Chondrocyte (in vitro differentiated cells): ENCODE measurements at places on chromosomes 1 and 21. TPM values are rescaled to one million over a fixed set of nuclear protein-coding genes. Genes with fewer than 3 reads are reported as not detected.

Gene KIAA1614
- 5.3 to 8.4 TPM (median 8.2 TPM) in 3 replicates for total RNA-seq

Gene FAM131C
- 0.24 to 0.72 TPM (median 0.70 TPM) in 3 replicates for total RNA-seq

Gene KRTAP11-1
- total RNA-seq = not detected in 3 replicates

Gene GBP6
- not detected in 3 replicates for total RNA-seq

Gene HTR1D
- 2.1 to 3.7 TPM (median 2.3 TPM) in 3 replicates for total RNA-seq

Gene MYCL
- total RNA-seq = 0.29 to 0.62 TPM (median 0.47 TPM) in 3 replicates

Gene LRRC39
- total RNA-seq = 1.00 to 1.3 TPM in 2 of 3 replicates, not detected in the other

Gene NPHS2
- not detected in 3 replicates for total RNA-seq

Gene ROR1
- total RNA-seq = 75.2 to 131 TPM (median 123 TPM) in 3 replicates

Gene OR2AK2
- not detected in 3 replicates for total RNA-seq

Gene ANGEL2
- total RNA-seq = 20.4 to 28.1 TPM (median 21.2 TPM) in 3 replicates

Gene LEPROT
- 117 to 128 TPM (median 121 TPM) in 3 replicates for total RNA-seq

Gene TMEM9
- 56.9 to 57.3 TPM (median 57.2 TPM) in 3 replicates for total RNA-seq

Gene ZNF683
- not detected in 3 replicates for total RNA-seq

- peak; percentile 64 for DNase-seq
These were observed 50.8 kb upstream of the POU3F1 start for GRCh38 chr1:38097284-38097898.

DNA sequence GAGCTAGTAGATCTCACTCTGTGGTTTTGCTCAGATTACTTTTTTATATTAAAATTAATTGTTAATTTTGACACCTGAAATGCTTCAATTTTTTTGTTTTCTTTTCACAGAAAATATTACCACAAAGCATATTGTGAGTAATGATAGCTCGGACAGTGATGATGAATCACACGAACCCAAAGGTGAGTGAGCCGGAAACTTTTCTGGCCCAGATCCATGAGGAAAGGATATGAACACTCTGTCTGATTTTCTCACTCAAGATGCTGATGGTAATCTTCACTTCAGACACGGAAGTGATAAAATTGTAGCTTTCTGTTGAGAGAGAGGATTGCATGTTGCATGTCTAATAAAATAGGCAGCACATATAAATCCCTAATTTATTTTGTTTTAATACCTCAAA is 121.8 kb downstream of the PLA2G4A start:
- DNase-seq = no peak

GRCh38 chr1:3034162-3034561 is 12.9 kb downstream of the ACTRT2 start:
- DNase-seq = no peak

- no peak for DNase-seq
These were observed 23.3 kb downstream of the OPRD1 start for GRCh38 chr1:28835237-28835650.

DNA sequence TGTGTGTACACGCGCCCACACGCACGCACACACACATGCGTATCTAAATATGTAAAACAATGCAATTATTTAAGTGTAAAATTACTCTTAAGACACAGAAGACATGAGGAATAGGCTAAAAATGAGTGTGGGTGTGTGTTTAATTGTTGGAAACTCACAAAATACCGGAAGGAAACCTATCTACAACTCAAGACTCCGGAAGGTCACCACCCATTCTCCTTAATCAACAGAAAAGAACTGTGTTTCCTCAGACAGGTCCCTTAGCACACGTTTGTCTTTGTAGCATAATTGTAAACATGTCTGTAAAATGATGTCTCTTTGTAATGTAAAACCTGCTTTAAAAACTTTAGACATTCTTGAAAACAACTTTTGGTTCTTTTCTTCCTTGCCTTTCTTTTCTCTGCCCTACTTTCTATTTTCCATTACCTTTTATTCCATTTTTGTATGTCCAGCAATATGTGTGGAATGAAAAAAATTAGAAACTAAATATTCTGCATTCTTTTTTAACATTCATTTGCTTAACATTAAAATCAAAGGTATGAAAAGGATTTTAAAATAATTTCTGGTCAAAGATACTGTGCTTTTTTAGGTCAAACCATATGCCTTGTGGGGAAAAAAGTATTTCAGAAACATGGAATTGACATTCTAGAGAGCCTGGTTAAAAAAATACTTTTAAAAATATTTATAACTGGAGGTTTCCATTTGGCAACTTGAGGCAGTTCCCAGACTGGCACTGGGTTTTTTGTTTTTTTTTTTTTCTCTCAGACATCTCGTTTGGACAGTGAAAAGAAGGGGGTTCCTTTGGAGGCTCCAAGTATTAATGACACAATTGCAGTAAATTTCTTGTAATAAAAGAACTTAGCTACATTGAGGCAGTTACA is 46.2 kb downstream of the ATP5PF start:
- DNase-seq = no peak

- DNase-seq = peak; percentile 8
These were observed 9.3 kb downstream of the SLC26A9 start for GRCh38 chr1:205933671-205934618.

- DNase-seq = no peak
These were observed 2.3 kb upstream of the ATP2B4 start for GRCh38 chr1:203624341-203624712.

DNA sequence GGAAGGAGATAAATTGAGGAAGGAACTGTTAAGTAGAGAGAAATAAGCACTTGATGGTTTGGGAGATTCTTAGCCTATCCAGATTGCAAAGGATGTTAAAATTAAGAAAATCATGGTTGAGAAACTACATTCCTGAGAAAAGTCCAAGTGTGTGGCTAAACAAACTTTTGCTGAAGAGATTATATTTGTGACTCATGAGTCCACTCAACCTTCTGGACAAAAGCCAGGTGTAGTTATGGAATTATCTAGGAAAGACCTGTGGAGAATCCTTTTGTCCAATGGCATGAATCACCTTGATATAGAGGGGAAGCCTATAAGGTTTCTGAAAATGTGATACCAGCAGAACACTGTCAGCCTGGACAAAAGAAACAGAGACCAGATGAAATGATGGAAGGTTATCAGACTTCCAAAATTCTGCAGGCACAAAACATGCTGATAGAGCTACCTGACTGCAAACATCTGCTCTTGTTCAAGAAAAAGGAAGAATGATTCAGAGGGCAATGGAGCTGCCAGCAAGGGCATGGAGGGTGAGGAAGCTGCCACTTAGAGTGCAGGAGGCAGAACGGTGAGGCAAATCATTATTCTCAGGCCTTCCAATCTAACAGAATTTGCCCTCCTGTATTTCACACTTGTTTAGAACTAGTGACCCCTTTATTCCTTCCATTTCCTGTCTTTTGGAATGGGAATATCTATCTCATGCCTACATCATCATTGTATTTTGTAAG is 300.6 kb upstream of the PRMT6 start:
- no peak for DNase-seq

- no peak for DNase-seq
These were observed 13.9 kb upstream of the CENPF start for GRCh38 chr1:214588963-214589597.

- no peak for DNase-seq
These were observed 121.7 kb downstream of the ATF6 start for GRCh38 chr1:161887730-161888287.

DNA sequence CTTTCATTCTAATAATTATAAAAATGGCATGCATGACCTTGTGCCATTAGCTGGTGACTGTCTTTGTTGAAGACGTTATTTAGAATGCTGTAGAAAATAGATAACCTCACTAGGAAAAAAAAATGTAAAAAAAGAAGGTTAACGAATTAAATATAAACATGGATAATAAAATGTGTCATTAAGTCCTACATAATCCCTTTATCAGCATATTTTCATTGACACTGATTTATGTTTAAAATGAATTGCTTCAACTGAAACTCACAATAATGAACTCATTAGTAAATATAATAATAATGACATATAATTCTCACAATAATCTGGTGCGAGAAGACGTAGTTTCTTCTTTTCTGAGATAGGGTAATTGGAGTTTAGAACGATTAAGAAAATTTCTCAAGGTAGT is 4.7 kb downstream of the TMPRSS15 start:
- no peak for DNase-seq

DNA sequence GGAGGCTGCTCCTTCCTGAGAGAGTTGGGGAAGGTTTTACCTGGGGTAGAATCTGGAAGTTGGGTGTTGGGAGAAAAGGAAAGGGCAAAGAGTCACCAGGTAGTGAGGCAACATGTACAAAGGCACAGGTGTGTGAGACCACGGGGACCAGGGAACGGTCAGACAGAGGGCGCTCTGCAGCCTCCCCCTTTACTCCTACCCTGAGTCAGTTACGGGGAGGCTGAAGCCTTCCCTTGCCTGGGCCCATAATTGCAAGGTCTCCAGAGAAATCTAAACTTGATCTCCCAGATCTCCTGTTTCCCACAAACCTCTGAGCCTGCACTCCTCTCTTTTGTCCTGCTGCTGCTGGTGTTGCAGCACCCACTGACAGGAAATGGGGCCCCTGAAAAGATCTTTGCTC is 22.0 kb downstream of the CCN1 start:
- DNase-seq = no peak

GRCh38 chr1:1892079-1892762 is 1.3 kb upstream of the GNB1 start:
- DNase-seq = no peak

DNA sequence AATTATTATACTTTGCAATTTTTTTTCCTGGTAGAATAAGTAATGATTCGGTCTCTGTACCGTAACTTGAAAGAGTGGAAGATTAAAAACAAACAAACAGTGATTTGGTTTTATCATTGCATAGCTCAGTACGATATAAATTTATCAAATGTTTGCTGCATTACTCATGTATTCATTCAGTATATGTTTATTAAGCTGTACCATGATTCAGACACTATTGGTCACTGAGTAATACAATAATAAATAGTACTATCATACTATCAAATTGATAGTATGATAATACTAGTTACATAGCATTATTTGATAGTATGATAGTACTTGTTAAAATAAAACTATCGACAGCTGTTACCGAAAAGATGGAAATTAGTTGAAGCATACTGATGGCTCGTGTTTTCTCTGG is 12.1 kb downstream of the CENPF start:
- DNase-seq = no peak

GRCh38 chr21:17610911-17611310 is 1.8 kb downstream of the BTG3 start:
- no peak for DNase-seq

DNA sequence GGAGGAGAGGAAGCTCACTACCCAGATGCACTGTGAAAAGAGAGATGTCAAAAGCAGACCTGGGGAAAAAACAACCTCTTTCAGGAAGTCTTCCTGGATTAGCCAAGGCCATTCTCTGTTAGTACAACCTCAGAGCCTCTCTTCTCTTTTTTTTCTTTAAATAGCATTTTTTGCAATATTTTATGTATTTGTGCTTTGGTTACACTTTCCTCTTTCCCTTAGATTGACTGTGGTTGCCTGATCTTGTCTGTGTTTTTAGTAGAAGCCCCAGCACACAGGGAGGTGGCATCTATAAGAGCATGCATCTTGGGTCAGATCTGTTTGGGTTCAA is 18.8 kb downstream of the SLC26A9 start:
- DNase-seq = no peak

DNA sequence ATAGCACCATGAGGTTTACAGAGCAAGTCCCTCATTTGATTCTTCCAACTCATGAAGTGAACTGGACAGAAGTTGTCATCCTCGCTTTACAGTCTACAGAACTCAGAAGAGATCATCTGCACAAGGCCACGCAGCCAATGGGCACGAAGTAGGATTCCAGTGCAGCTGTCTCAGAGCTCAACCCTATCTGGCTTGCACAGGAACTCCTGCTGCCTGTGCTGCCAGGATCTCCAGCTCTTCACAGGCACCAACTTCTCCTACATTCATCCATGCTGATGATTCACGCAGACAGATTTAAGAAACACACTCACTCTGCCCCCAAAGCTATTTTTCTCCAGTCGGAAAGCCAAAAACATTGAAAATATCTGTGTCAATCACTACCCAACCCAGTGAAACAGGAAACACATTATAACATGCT is 157.0 kb downstream of the RERE start:
- DNase-seq = no peak

GRCh38 chr21:27555996-27556395 is 589.1 kb upstream of the ADAMTS5 start:
- DNase-seq = no peak

DNA sequence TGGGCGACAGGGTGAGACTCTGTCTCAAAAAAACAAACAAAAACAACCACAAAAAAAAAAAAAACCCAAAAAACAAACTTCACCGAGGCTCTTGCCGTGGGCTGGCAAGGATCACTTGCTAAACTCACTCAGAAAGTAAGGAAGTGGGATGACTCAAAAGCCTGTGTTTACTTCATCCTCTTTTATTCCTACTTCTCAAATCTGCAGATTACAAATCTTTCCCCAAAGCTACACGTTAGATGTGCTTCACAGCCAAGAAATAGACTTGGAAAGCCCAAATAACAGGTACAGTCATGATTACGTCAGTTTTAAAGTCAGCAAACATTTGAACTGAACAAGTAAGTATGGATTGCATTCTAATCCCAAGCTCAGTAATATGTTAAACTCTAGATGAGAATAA is 359.3 kb downstream of the ADGRL2 start:
- DNase-seq = no peak

DNA sequence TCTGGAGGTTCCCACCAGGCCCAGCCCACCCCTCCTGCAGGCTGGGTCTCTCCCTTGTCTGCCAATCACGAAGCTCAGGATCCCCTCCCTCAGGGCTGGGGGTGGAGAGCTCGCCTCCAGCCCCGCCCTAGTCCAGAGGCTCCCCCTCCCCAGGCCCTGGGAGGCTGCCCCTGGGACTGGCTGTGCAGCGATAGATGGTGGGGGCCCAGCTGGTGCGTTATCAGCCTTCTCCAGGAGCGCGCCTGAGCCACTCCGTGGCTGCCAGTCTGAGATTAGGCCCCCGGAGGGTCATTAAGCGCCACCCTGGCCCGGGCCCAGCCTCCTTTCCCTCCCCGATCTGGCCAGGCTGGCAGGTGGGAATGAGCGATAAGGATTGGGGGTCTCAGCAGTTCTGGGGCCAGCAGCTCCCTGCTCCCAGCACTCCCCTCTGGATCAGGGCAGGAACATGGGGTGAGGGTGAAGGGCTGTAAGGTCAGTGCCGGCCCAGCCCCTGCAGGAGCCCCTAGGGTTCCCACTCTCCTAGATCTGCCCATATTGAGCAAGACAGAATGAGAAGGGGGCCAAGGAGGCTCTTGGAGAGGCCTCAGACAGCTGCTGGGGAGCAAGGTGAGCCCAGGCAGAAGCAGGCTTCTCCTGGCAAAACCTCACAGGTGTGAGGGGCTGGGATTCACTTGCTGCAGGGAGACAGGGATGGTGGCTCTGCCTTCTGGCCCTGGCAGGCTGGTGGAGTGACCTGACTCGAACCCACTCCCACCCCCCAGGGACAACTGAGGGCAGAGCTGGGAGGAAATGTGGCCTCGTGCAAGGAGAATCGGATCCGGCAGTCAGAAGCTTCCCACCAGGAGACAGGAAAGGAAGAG is 8.5 kb downstream of the PDZK1IP1 start:
- DNase-seq = no peak

- DNase-seq = no peak
These were observed 9.6 kb downstream of the GSTM2 start for GRCh38 chr1:109677459-109677858.

GRCh38 chr1:203517426-203518110 is 23.6 kb downstream of the OPTC start:
- no peak for DNase-seq
